GM12891 (cell line): ENCODE measurements at places on chromosomes 5 and 9.

DNA sequence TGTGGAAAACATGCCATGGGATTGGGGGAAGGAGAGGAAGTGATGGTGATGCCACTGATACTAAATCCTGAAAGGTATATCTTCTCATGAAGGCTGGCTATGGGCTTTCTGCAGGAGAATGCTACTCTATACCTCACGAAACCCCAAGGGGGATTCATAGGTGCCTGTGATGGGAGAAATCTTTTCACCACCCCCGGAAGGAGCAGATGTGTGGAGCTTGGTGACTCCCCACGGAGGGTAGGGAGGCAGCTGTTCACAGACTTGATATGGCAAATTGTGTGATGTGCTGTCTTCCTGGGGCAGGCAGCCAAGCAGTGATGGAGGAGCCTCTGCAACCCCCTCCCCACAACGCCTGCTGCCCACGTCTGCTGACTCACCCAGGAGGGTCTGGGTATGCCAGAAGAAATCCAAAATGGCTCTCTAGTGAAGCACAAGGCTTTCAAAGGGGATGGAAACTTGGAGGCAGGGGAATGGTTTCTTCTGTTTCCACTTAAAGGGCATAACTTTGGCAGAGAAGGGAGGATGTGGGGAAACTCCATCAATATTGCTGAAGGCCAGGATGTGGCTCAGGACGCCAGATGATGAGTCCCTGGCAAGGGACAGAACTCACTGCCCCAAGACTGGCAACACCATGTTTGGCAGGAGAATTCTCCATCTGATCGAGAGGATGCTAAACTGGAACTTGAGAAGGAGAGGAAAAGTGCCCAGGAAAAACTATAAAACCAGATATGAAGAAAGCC, 188.3 kb downstream of the GABBR2 start:
- no peak for DNase-seq

DNA sequence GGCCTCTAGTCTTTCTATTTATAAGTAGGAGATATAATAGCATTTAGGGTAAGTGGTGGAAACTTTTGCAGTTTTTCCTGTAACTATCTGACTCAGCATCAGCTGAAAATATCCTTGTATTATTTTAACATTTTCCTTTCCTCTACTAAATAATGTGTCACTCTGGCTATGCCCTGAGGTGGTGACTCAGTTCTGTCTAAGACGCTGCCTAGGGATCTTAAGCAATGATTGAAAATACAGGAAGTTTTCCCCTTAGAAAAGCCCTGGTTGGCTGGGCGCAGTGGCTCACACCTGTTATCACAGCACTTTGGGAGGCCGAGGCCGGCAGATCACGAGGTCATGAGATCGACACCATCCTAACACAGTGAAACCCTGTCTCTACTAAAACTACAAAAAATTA, 9.3 kb upstream of the EDIL3 start:
- no peak for DNase-seq

- no peak for DNase-seq
Measured at GRCh38 chr5:137058089-137058488, 441.0 kb downstream of the SPOCK1 start.

- DNase-seq, result no peak
Measured at GRCh38 chr5:88675708-88676636, 207.0 kb downstream of the MEF2C start.

- no peak for DNase-seq
Measured at GRCh38 chr5:176426876-176427275, 10.5 kb upstream of the CLTB start.

GRCh38 chr5:154446195-154447088, 645 bp downstream of the SAP30L start:
- DNase-seq, result peak; percentile 33

- DNase-seq, result no peak
Measured at GRCh38 chr5:130323804-130324454, 419.7 kb downstream of the CHSY3 start.
